Urinary bladder (tissue), 4 donors: ENCODE measurements at places on chromosomes 5 and 9. TPM values are rescaled to one million over a fixed set of nuclear protein-coding genes. Genes with fewer than 3 reads are reported as not detected.

DNA sequence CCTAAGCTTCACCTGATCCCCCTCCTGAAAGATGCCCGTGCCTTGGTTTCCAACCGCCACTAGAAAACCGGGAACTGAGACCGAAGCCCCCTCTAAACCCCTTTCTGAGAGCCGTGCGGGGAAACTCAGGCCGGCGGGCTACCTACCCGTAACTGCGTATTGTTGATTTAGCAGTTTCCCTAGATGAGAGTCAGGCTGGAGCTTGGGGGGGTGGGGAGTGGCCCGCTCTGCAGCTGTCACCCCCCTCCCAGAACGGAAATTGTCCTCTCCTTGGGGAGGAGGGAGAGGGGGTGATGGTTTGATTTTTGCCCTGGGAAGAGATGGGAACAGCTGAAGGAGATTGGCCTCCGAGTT is 2.5 kb downstream of the CXXC5 start:
- DNase-seq, result no peak

- no peak for DNase-seq
Observed at GRCh38 chr5:24167806-24168205, 477.0 kb downstream of the CDH10 start.

GRCh38 chr5:25481463-25481862 is 836.7 kb upstream of the CDH10 start:
- DNase-seq, result no peak

DNA sequence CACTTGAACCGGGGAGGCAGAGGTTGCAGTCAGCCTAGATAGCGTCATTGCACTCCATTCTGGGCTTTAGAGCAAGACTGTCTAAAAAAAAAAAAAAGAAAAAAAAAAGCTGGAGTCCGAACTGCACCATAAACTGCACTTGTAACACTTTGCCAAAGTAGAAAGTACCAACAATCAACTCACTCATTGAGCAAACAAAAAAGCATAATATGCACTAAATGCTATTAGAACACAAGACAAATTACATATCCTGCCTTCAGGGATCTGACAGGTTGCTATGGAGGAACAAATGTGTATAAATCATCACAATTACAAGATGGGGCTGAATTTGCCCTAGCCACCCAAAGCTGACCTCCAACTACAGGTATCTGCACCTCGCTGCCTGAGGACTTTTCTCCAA is 27.9 kb downstream of the GNAQ start:
- no peak for DNase-seq

The IFT74 gene
- polyA plus RNA-seq, result 10.0 TPM

The MOB3B gene
- 3.8 TPM for polyA plus RNA-seq

The PCSK5 gene
- 6.1 TPM for polyA plus RNA-seq

- peak; percentile 29 for DNase-seq
Observed at GRCh38 chr5:142145106-142145900, 36.7 kb downstream of the NDFIP1 start.

GRCh38 chr5:178327931-178328711 is 95.5 kb upstream of the PHYKPL start:
- DNase-seq, result no peak

DNA sequence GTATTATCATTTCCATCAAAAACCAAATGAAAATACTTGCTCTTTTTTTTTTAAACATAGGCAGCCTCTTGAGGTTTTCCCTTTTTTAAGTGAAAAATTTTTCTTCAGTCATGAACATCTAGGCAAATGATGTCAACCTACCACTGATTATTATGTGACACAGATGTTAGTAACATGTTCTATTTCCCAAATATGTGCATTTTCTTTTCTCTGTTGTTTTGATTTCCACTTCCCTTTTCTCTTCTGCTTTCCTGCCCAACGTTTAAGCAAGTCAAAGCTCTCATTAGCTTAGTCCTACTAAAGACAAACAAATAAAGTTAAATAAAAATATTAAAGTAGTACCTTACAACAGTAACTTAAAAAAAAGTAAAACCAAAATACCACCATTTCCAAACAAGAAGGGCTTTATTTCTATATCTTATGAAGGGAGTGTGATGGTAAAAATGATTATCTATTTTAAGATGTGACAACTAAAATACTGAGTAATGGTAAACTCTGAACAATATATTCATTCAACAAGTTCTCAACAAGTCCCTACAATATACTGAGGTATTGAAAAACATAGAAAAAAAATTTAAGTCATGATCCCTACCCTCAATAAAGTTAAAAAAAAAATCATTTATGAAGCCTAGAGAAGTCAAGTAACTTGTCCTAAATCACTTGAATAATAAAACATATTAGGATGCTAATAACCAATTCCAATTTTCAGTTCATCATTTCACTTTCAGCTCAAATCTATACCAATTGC is 9.4 kb downstream of the SLC38A9 start:
- no peak for DNase-seq

DNA sequence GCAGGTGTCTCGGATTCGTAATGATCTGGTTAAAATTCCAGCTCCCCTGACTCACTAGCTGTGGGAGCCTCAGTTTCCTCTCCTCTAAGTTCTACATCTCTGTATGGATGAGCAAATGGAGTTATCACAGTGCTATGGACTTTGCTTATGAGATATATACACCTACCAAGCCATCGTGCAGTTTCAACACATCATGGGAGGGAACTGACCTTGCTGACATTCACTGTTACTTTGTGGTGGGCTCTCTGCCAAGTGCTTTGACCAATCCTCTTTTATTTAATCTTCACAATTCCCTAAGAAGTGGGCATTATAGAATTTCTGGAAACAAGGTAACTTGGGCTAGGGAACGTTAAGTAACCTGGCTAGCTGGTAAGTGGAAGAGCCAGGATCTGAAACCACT is 70.2 kb downstream of the PTPN3 start:
- DNase-seq, result no peak

The PDLIM7 gene
- 728 TPM for polyA plus RNA-seq

The SYK gene
- polyA plus RNA-seq, result 5.7 TPM

- DNase-seq, result no peak
Observed at GRCh38 chr5:152164860-152165259, 240.2 kb upstream of the GLRA1 start.

DNA sequence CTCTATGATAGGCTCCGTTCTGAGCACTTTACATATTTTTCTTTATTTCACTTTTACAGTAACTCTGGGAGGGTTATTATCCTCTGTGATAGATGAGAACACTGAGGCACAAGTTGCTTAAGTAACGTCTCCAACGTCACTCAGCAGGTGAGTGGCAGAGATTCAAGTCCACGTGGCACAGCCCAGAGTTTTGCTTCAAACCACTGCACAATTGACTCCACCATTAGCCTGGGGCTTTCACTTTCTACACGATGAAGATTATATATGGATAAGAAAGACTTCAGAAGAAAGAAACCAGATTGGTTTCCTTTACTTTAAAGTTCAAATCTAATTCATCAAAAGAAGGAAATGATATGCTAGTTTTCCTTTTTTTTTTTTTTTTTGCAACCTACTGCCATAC is 245.9 kb downstream of the SYK start:
- DNase-seq, result no peak

The PCDH12 gene
- 2.5 TPM for polyA plus RNA-seq
